ENCODE measurements at places on chromosomes 6 and 20.

DNA sequence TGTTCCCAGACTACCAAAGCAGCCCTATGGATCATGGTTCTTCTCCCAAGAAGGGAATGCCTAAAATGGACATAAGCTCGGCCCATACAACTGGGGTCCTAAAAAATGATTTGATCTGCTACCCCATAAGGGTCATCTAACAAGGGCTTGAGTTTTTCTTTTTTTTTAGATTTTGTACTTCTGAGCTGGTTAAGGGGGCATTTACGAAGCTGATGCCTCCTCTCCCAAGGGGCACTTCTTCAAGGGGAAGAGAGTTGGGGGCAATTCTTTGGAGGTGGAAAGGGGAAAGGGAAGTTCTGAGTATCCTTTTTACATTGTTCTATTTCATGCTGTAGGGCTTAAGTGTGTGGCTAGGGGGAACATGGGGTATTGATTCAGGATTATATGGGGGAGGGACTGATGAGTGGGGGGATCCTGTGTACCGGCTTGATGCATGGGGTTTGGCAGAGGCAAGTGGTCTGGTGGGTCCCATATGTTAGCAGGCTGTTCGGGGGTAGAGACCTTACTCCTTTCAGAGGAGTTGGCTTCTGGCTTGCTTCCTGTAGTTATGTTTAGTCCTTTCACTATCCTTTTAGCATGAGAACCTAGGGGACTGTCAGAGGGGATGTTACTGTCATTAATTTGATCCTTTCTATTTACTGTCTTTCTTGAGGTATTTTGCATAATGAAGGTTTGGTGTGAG lies 8.1 kb upstream of the ZNFX1 start:
- no peak for DNase-seq

- DNase-seq, result no peak
These were observed 228.9 kb upstream of the JAG1 start for GRCh38 chr20:10902576-10903282.

DNA sequence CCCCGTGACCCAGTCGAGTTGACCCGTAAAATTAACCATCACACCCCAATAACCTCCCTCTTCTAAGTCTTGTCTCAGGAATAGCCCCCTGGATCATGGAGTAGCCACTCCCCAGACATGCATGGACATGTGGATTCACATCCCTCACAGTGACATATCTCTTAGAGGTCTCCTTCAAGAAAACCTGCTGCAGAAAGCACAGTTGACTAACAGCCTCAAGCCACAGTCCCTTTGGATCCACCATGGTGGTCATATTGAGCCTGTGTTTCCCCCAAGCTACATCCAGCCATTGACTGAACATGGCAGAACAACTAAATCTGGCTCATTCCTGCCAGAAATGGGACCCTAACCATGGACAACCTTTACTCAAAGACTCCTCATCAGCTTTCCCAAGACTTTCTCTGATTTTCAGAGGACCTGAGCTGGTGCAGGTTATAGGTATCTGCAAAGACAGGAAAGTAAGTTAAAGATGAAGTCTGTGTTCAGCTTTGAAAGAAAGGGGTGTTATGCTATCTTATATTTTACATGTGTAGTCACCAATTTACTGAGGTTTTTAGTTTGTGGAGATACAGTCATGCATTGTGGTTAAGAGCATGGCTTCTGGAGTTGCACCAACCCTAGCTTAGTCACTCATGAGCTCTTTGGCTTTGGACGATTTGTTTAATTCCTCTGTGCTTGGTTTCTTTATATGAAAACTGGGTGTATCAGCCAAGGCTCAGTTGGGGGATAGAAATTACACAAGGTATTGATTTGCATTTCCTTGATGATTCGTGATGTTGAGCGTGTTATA lies 219.1 kb downstream of the MYLK4 start:
- no peak for DNase-seq

DNA sequence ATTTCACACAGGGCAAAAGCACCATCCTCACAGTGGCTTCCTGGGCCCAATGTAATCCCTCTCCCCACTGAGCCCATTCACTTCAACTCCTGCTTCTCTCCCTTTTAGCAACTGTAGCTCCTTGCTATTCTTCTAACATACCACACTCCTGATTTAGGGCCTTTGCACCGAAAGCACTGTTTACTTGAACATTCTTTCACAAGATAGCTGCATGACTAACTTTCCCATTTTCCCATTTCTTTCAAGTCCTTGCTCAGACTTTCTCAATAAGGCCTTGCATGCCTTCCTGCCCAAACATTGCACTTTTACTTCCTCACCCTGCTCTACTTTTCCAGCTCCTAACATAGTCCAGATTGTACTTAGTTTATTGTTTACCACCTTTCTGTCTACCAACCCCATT lies 73.0 kb downstream of the SHPRH start:
- no peak for DNase-seq

DNA sequence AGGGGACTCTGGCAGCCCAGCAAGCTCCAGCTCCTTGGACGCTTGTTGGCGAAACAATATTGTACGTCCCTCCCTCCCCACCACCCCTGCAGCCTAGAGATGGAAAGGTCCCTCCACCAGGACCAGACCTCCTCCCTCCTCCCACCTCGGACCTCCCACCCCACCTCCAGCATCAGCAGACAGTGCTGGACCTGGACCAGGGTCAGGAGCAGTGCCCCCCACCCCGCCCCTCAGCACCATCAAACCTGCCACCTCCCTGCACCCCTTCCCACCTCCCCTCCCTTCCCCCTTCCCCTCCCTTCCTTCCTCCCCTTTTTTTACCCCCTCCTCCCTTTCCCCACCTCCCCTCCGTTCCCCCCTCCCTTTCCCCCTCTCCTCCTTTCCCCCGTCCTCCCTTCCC lies 98.4 kb downstream of the TAF4 start:
- no peak for DNase-seq

GRCh38 chr6:36523936-36524499 lies 23.3 kb downstream of the STK38 start:
- DNase-seq, result no peak

DNA sequence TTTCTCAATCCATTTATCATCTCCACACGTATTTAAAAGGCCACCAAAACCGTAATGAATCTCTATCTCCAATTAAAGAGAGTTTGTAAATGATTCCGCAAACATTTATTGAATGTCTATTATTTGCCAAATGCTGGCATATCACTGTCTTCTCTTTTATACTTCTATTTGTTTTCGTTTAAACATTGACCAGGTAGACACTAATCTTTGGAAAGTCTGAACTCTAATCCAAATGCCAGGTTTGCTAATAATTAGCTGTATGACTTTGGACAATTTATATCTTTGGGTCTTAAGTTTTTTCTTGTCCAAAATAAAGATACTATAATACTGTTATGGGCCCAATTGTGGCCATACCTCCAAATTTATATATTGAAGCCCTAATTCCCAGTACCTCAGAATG lies 299.2 kb upstream of the TBX18 start:
- no peak for DNase-seq

DNA sequence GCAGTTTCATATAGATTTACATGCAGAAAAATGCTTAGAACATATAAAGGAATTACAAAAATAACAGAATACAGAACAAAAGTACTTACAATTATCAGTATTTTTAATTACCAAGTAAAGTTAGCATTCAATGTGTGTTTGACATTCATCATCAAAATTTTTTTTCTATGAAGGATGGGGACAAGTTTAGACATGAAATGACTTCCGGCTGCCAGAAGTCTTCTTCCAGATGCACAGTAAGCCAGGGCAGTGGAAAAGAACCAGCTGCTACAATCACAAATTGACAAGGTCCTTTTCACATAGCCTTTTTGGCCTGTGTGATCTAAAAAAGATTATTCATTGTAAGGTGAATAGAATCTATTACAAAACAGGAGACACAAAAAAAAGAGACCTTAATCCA lies 73.8 kb downstream of the HUS1B start:
- DNase-seq, result no peak

DNA sequence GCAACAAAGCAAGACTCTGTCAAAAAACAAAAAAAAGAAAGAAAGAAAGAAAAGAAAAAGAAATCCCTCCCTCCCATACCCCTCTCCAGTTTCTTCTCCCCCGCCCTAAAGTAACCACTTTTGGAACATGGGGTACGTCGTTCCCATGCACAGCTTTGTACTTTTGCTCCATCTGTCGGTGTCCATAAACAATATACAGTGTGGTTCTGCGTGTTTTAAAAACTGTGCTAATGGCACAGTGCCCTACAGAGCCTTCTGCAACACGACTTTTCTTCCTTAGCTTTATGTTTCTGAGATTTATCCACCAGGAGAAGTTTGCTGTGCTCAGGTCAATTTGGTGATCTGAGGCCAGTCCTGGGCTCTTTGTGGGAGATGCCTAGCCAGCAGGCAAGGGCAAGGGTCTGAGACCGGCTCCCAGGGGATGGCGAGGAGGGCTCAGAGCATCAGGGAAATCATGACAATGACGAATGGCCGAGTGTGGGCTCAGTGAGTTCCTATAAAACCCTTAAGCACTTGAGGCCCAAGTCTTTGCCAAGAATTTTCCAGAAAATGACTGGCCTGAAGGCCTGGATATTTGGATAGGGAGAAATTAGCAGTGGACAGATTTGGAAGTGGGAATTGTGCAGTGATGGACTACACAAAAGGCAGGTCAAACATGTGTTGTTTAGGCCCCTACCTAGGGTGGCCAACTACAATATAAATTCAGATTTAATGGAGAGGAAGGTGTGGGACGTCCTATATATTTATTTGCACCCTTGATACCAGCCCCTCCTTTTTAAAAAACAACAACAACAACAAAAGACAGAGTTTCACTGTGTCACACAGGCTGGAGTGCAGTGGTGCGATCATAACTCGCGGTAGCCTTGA lies 1.9 kb upstream of the BCAS4 start:
- DNase-seq, result no peak

DNA sequence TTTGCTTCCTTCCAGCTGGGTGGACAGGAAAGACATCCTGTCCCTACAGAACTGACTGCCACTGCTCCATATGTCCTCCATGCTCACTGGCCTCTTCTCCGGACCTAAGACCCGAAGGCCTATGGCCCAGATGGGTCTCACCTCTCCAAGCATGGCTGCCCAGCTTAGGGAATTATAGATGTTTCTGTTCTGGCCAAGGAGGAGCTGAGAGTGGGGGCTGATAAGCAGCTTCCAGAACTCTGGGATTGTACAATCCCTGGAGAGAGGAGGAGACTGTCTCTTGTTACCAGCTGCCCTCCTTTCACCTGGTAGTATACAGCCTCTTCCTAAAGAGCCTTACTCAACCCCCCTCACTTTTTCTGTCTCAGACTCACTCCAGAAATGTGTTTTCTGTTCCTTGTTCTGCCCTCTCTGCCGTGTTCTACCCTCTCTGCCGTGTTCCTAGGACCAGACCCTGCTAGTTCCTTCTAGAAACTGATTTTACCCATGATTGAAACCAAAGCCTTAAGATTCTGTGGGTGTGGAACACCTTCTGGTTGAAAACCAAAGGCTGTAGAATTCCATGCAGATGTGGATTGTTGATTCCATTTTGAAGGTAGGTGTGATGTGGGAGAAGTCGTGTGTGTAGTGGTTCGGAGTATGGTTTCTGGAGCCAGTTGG lies 28.7 kb downstream of the ANKS1A start:
- no peak for DNase-seq

DNA sequence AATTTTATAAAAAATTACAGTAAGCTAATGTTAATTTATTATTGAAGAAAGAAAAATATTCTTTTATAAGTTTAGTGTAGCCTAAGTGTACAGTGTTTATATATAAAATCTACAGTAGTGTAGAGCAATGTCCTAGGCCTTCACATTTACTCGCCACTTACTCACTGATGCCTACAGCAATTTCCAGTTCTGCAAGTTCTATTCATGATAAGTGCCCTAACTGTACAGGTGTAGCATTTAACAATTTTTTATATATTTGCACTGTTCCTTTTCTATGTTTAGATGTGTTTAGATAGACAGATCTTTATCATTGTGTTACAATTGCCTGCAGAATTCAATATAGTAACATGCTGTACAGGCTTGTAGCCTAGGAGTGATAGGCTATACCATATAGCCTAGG lies 80.1 kb upstream of the HDAC2 start:
- no peak for DNase-seq

GRCh38 chr6:151589667-151590066 lies 95.8 kb downstream of the CCDC170 start:
- no peak for DNase-seq

DNA sequence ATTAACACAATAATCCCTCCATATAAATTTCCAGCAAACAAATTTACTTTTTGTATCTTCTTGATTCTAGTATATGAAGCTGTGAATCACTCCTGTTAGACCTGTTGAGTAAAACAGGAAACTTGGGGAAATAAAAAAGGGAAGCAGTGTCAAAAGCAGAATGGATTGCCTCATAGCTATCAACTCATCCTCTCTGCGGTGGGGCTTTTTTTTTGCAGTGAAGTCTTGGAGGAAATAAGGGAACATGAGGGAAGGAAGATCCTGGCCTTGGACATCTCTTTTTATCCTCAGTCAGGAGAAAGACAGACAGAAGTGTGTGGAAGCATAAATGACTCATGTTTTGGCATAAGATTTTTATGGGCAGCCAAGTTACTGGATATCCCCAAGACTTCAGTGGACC lies 332.5 kb downstream of the TFAP2A start:
- no peak for DNase-seq

DNA sequence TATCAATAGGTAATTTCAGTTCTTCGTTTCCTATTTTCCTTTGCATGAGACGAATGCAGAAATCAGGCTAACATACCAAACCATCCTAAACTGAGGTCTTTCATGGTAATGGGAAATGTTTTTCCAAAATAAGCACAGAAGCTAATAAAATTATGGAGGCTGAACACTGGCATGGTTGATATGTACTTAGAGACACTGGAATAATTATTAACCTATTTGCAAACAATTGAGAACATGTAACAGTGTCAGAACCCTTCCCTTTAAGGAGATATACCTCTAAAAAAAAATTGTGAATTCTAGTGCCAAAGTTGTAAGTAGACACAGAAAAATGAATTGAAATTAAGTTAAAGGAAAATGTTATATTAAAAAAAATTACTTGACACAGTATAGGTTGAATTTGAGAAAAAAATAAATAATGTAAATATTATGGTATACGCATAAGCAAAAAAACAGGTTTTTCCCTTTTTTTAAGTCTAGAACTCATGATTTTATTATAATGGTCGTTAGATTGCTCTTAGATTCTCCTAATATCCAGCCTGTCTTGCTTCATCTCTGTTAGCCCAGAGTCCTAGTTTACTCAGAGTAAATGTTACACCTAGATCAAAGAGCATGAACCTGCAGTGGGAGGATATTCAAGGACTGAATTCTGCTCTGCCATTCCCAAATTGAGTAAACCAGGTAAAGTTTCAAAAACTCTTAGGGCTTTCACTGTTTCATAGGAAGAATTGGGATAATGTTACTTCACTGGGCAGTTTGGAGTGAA lies 1.7 kb downstream of the SLC17A2 start:
- DNase-seq, result no peak

Data from stimulated activated CD8-positive, alpha-beta memory T cell treated with anti-CD3 and anti-CD28 coated beads, Interleukin-2, amount 100 ng/mL, for 1 hour (primary cell).